ENCODE measurements at places on chromosomes 16 and 17.

DNA sequence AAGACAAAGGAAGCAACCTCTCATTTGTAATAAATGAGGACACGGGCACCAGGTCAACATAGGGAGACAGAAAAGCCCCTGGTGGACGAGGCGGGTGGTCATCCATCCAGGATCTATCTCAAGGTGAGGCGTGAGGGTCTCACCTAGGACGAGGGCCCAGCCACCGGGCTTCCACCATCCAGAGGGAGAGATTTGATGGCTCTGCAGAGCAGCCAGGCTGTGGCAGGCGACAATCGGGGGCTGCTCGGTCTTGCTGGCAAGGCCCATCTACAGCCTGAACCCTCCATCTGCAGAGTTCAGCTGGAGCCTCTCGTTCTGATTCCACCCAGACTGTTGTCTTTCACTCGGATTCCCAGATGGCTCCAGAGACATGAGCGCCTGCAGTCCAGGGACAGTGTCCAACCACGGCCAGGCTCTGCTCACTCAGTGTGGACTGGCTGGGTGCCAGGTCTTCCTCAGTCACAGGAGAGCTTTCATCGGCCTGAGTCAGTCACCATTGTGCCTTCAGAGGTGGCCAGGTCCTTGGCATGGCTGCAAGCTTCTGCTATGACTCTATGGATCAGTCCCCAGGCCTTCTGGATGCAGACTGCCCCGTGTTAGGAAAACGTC, 5.9 kb downstream of the LITAFD start:
- DNase-seq, result no peak

- DNase-seq, result peak; percentile 76
Measured at GRCh38 chr17:59790910-59791309, 83.5 kb downstream of the VMP1 start.

GRCh38 chr16:63982110-63982509, 1139.8 kb downstream of the CDH11 start:
- no peak for DNase-seq

DNA sequence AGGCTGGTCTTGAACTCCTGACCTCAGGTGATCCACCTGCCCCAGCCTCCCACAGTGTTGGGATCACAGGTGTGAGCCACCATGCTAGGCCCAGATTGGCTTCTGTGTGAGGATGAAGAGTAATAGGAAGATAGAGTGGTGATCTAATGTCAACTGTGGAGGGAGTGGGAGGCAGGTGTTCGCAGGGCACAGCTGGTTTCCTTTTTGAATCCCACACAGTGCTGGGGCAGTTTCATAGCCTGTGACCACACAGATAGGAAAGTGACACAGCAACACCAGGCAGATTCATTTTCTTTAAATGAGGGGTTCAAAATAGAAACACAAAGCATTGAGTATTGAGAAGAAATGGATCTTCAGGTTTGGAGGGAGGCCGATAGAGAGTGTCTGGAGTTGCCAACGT, 540.3 kb downstream of the WWOX start:
- no peak for DNase-seq

- no peak for DNase-seq
Measured at GRCh38 chr17:36546418-36547093, 1.8 kb downstream of the GGNBP2 start.

- no peak for DNase-seq
Measured at GRCh38 chr17:55228683-55229192, 36.0 kb upstream of the HLF start.

DNA sequence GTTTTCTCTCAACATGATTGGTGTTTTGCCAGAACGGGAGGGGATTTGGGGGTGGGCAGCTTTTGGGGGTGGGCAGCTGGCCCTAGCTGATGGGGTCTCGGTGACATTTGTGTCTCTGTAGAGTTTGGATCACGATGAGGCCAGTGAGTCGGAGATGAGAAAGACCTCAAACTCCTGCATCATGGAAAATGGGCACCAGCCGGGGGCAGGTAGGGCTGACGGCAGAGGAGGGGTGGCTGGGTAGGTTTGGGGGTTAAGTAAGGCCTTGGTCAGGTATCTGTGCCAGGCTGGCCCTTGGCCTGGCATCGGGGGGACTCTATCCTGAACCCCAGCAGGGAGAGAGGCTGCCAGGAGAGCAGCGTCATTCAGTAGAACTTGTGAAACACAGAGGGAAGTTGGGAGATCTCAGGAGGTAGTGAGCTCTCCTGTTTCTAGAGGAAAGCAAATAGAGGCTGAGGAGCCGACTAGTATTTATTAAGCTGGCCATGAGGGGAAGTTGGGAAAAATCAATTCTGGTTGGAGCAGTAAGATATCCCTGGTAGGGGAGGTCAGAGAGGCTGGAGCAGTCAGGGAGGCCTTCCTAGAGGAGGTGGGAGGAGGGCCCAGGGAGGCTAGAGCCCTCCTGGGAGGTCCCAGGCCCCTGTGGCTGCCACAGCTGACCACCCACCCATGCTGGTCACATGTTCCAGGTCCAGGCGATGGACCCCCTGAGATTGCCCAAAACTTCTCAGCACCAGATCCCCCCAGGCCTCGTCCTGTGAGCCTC, 8.1 kb downstream of the SMTNL2 start:
- DNase-seq, result no peak

GRCh38 chr16:87821376-87822107, 47.8 kb downstream of the SLC7A5 start:
- no peak for DNase-seq

- no peak for DNase-seq
Measured at GRCh38 chr16:84413244-84414004, 45.1 kb downstream of the ATP2C2 start.

- peak; percentile 82 for DNase-seq
Measured at GRCh38 chr17:43599835-43600234, 53.7 kb upstream of the ETV4 start.

DNA sequence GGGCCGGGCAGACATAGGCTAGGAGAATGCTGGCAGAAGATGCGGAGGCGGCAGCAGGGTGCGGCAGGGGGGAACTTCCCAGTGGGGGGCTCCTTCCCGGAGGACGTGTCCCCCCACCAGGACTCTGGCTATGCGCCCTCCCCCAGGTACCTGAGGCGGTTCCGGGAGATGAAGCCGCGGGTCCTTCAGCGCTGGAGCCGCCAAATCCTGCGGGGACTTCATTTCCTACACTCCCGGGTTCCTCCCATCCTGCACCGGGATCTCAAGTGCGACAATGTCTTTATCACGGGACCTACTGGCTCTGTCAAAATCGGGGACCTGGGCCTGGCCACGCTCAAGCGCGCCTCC, 3.4 kb downstream of the WNK4 start:
- no peak for DNase-seq

DNA sequence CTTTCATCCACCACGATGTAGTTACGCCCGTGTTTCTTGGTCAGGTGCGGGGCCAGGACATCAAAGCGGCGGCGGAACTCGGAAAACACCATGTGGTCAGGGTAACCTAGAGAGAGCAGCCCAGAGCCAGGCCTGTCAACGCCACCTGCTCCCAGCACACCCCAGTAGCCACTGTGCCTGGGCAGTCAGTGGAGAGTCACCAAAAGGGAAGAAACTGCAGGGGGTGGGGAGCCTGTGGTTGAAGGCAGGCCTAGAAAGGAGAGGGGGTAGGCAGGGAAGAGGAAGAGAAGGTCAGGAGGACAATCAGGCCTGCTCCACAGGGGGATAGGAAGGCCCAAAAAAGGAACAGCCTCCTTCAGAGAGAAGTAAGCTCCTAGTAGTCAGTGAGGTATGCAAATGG, 64.1 kb downstream of the PIPOX start:
- DNase-seq, result no peak

DNA sequence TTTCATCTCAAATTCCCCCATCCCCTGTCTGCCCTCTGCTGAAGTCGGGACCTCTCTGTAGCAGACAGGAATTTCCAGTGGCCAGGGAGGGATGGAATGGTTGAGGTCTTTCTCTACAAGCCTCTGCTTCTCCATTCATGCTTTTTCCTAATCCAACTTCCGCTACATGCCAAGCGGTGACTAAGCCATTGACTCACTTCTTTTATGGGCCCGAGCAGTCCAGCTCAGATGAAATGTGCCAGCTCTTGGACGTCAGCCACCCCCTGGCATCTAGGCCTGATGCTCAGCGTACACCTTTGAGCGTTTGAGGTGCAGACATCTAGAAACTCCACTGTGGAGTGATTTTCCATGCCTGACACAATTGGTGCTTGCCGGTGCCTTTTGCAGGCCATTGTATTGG, 40.7 kb upstream of the GPR139 start:
- no peak for DNase-seq

- no peak for DNase-seq
Measured at GRCh38 chr16:16000685-16001084, 51.3 kb downstream of the ABCC1 start.

DNA sequence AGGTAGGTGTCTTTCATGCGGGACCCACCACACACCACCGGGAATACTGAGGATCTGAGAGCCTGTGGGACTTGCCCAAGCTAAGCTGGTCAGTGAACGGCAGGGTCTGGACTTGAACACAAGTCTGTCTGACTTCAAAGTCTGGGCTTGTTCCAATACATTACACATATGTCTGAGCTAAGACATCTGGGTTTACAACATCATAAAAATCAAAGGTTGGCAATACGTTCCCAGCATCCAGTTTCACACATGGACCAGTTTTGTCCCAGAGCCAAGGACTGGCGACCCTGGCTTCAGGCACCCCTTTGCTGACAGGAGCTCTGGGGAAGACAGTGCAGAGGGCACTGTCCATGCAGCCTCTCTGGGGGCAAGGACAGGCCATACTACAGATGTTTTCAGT, 27.9 kb upstream of the AXIN2 start:
- no peak for DNase-seq

DNA sequence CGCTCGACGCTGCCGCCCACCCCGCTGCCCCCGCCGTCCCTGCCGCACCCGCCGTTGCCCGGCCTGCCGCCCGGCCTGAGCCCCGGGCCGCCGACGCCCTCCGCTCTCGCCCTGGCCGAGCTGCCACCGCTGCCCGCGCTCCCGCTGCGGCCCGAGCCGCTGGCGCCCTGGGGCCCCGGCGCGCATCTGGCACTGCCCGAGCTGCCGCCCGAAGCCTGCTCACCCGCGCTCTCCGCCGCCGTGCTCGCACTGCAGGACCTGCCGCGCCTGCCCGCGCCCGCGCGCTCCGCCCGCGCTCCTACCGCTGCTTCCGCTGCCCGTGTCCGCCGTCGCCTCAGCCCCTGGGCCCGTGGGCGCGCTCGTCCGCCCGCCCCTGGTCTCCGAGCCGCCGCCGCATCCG, 8.4 kb upstream of the CLDN9 start:
- no peak for DNase-seq

GRCh38 chr17:19348806-19349205, 13.7 kb downstream of the B9D1 start:
- DNase-seq, result no peak

GRCh38 chr17:73359987-73360410, 48.2 kb upstream of the CDC42EP4 start:
- no peak for DNase-seq

GRCh38 chr17:58317421-58318064, 11.1 kb downstream of the TSPOAP1 start:
- peak; percentile 81 for DNase-seq

DNA sequence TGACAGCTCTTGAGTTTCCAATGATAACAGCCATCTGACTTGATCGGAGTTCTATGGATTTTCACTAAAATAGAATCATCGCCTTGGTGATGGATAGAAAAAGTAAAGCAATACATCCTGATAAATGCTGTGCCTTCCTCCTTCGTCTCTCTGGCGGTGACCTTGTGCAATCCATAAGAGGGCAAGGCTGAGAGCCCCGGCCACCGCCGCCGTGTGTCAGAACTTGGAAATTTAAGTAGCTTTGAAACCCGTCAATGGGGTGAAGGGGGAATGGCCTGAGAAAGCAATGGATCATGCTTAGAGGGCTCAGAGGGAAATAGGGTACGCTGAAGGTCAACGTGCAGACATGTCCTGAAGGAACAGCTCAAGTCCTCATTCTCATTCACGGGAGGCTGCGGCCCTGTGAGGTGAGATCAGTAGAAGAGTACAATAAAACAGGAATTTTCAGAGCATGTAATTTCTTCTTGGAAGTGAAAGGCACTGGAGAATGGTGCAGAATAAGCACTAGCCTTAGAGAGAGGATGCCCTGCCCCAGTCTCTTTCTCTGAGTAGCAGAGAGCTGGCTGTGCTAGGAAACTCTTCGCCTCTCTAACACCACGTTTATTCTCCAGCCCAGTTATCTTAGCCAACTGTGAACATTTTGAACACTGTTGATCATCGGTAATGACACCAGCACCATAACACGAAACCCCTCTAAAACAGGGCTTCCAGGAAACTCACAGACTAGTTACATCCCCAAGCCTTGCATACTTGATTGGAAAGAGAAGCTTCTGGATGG, 573.5 kb downstream of the WWOX start:
- no peak for DNase-seq

GRCh38 chr16:56337858-56338325, 87.5 kb downstream of the AMFR start:
- no peak for DNase-seq

- no peak for DNase-seq
Measured at GRCh38 chr16:20873331-20873730, 26.8 kb downstream of the DCUN1D3 start.

- peak; percentile 95 for DNase-seq
Measured at GRCh38 chr16:64864232-64864809, 257.5 kb downstream of the CDH11 start.

GRCh38 chr16:23362460-23363317, 60.6 kb downstream of the SCNN1B start:
- no peak for DNase-seq

GRCh38 chr17:27755706-27756466, 44.4 kb downstream of the NOS2 start:
- DNase-seq, result no peak

DNA sequence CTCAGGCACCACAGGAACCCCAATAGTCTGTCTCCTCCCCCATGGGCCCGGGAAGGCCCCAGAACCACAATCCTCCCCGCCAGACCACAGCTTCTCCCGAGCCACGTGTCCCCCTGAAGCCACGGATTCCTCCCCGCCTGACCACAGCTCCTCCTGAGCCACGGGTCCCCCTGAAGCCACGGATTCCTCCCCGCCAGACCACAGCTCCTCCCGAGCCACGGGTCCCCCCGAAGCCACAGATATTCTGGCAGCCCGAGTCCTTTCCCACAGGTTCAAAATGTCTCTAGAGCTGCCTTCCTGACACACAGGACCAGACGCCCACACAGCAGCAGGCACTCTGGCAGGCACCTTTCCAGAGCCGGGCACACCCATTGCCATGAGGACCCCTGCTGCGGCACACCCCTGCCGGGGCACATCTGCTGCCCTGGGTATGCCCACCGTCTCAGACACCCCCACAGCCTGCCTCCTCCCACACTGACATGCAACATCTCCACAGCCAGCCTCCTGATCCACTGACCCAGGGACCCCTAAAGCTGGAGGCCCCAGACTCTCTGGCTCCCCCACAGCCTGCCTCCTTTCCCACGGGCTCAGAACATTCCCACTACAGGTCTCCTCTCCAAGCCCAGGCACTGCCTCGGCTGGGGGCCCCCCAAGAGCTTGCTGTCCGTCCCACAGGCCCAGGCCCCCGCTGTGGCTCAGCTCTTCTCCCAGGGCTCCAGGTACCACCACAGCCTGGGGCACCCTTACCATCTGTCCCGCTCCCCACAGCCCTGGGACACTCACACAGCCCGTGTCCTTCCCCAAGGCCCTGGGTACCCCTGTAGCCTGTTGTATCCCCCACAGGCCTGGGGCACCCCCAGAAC, 2.2 kb downstream of the KIAA0753 start:
- DNase-seq, result no peak

- peak; percentile 51 for DNase-seq
Measured at GRCh38 chr17:48333034-48333530, 96.9 kb downstream of the SKAP1 start.

Measured in fibroblast of lung (primary cell).